SIG-M5 (cell line): ENCODE measurements at places on chromosomes 3 and 15.

- DNase-seq, result no peak
Observed at GRCh38 chr3:111071257-111072030, at the start of gene NECTIN3. Gene NECTIN3, plus strand, starts transcription at chr3:111071816. Its CDS starts 202 bp downstream, at chr3:111072018.

DNA sequence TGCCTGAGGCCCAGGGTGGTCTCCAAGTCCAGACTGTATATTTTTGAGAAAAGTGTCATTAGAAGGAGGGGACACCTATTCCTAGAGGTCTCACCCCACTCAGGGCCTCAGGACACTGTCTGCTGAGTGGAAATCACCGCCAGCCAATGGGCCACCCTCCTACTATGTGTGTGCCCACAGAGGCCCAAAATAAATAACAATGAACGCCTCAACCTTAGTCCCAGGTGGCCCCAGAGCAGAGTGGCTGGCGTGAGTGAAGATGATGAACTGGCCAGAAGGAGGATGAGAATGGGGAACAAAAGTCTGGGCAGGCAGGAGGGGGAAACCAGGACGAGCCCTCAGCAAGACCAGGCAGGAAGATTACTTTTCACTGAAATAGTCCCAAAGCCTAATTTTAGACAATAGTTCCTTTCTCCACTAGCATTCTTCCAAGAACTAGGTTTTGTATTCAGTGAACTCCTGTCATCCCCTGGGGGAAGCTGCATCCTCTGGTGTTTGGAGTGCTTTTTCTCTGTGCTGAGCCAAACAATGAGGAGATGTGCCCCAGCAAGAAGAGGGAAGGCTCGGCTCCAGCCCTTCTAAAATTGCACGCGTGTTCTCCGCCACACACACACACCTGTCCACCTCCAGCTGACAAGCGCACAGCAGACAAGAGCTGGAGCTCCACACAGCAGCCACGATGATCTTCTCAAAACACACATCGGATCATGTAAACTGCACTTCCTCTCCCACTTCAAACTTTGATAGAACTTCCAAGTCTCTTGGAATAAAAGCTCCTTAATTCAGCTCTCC is 72.2 kb downstream of the ADCY5 start:
- DNase-seq, result no peak

DNA sequence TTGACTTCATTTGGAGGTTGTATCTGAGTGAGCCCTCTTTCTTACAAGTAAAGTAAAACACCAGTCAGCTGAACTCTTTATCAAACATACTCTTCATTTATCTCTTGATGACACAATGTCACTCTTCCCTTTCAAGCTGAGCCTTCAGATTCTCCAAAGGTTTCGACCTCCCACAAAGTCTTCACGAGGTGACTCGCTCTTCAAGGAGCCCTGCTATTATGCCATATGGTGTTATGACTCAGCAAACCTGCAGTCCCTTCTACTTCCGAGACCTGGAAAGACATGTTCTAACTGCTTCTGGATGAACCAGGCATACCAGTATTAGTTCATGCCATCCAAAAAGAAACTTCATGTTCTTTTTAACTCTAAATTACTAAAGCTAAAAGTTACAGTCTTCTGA is 23.1 kb downstream of the AADAC start:
- no peak for DNase-seq

DNA sequence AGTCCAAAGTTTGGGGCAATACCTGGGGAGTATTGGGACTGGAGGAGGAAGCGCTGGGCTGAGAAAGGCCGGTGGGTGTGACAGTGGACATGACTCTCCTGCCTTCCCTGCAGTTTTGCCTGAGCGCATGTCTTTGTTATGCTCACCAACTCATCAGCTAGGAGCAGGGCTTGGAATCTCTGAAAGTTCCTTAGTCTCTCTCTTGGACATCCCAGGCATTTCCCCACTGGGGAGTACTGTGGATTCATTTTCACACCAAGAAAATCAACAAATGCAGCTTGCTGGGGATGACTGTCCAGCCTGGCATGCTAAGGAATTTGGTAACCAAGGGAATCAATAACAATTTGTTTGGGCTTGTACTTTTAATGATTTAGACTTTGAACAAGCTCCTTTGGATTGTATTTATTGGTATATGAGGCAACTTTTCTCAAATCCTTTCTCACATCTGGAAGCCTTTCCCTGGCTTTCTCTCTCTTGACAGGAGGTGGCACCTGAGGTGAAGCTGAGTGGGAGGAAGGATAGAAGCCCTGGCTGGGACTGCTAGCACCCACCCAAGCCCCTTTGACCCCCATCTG is 48.5 kb upstream of the CHST2 start:
- no peak for DNase-seq

DNA sequence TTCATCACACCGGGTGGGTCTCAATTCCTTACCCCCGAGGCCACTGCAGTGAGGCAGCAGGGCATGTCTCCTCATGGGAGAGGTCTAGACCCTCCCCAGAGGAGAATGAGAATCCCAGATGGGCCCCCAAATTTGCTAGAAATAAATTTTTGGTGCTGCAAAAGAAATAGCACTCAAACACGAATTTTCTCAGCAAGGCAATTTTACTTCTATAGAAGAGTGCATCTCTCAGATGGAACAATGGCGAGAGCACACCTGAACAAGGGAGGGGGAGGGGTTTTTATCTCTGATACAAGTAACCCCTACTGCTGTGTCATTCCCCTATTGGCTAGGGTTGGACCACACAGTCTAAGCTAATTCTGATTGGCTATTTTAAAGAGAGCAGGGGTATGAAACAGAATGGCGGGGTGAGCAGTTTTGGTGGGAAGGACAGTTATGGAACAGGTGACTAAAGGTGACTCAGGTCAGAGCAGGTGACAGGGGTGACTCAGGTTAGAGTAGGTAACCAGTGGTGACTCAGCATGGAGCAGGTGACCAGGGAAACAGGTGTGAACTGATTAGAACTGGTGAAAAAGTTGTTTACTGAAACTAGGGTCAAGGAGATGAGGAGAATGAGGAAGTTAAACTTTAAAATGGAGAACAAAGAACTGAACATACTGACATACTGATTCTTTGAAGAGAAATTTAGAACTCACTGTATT is 93.0 kb upstream of the WNT7A start:
- no peak for DNase-seq
